ENCODE measurements at places on chromosomes 5 and 9.
A peak's percentile ranks its signal among the peaks of the same experiment; 100 is the strongest.

DNA sequence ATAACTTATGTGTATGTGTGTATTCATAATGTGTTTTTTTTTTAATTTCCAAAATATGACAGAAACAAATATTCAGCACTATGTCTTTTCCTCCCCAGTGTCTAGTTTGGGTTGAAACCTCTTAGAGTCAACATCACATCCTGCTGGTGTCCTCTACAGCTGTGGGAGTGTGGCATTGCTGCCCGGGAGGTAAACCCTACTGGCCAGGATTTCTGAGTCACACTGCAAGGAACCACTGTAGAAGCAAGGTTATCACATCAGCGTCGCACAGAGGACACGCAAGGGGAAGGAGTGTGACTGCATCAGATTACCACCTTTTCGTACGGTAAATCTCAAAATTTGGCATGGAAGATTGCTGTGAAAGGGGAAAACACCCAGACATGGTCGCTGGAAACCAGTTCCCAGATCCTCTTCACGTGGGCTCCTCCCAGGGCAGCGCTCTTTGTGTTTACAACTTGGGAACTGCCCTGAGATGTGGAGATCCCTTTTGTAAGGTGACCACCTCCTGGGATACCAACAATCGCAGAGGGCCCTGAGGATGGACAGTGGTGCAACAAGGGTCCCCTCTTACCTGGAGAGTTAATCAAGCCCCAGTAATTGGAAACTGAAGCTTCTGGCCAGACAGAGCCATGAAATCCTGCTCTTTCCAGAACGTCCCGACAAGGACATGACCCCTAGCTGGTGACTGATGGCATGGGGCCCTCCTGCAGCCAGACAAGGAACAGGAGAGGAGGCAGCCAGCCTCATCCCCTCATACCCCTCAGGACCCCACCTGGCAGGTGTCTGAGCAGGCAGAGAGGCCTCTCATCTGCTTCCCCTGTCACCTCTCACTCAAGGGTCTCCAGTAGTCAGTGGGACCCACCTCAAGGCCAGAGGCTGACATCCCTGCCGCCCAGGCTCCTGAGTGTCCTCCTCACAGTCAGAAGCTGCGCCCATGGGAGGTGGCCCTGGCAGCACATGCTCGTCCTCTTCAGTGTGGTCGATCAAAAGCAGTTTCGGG is 194.7 kb downstream of the MED10 start:
- no peak for DNase-seq

DNA sequence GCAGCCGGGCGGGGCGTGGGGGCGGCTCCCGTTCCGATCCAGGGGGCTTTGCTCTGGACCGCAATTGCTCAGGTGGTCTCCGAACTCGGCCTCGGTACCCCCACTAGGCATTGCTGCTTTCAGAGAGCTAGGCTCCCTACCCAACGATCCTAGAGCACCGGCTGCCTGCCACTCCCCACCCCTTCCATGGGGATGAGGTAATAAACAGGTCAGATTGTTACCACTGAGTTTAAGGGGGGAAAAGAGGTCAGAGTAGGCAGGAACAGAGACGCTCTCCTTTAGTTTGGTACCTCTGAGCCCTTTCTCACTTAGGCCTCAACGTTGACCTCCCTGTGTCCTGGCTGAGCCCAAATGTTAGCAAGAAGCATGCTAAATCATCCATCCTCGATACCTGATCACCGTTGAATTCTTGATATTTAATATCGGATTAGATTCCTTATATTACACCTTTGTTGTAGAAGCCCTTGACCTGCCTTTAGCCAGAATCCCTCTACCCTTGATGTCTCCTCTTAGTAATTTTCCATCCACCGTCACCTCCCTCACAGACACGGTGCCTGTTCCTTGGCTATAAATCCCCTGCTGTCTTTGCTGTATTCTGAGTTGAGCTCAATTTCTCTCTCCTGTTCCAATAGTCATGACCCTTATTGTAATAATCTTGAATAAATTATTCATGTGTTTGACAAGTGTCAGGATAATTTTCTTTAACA is 588 bp upstream of the PLPP1 start:
- no peak for DNase-seq

DNA sequence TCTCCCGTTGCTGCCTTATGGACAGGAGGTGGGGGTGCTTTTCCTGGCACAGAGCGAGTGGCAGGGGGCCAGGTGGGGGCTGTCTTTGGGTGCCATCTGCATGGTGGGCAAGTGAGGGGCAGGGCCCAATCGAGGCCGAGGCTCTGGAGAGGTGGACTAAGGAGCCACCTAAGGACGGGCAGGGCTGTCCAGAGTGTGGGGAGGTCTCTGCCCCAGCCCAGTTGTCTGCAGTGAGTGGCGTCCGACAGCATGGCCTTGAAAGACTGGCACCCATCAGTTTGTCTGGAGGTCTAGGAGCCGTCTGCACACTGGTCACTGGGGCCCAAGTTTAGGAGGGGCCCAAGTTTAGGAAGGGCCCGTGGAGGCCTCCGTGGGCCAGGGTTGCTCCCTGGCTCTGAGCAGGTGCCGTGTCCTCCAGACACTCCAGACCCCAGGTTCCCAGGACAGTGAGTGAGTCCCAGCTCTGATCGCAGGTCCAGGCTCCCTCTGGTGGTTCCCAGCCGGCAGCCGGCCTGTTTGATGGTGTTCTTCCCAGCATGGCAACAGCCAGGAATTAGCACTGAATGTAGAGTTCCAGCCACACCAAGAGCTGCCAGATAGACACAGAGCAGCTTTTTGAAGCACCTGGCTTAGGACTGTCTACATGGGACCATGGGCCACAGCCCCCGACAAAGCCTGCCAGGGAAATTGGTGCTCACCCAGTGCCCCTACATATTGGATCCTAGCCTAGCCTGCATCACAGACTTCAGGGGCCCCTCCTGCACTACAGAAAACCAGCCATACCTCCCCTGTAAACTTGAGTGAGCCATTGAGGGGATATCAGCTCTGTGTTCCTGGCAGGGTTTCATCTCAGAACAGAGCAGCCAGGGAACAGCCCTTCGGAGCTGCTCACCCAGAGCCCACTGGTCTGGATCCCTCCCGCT is 120.9 kb downstream of the WNK2 start:
- DNase-seq = peak; percentile 51

- DNase-seq = no peak
Measured at GRCh38 chr5:9090381-9091026, 455.4 kb downstream of the SEMA5A start.

DNA sequence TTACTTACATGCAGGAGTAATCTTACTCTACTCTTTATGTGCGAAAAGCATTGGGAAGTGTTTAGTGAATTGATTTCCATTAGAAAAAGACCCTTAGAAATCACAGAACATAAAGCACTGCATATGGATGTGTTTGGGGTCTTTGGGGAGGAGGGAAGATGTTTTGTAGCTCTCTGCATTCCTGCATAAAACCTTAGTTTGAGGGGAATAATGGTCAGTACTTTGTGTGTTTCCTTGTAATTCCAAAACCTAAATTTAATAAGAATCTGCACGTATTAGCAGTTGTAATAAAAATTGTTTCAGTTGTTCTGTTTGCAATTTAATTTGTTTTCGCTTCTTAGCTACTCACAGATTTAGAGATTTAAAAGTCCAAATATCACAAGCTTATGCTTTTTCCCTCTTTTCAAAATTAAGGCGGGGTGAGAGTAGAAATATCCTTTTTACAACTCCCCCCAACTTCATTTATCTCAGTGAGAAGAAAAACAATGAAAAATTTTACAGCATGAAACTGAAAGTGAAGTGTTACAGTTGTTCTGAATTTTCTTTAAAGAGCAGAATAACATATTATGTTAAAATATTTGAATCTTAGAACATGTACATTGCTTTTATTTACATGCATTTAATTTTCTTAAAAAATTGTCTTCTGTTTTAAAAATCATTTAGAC is 143.8 kb downstream of the SMARCA2 start:
- no peak for DNase-seq

DNA sequence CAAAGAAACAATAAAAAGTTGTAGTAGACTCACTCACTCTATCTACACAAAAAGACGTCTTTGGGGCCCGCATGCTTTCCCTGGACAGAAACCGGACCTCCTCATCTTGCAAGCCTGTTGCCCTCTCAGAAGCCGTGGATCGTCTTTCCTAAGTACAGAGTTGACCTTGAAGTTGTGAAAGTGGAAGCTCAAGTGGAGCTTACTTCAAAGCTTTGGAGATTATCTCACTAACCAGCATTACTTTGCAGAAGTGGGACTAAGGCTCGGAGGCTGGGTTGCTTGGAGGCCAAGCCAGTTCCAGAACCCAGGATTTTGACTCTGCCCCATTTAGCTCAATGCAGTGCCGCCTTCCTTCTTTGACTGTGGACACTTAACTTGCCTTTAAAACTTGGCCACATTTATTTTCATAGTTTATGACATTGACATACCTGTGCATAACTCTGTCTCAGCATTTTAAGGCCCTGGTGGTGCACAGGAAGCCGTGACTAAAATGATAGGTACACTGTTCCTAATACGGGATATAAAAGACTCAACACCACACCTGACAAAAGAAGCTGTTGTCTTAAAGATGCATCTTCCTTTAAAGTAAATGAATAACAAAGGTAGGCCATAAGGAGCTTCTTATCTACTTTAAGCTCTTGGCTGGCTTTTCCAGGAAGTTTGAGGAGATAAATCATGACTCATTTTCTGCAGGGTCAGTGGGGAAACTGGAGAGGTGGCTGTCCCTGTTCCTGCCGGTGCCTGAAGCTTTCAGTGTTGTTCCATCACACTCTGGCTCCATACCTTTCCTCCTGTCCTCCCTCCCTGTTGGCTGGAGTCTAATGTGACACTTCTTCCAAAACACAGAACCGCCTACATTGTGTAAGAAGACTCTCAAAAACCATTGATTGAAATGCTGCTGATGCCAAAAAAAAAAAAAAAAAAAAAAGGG is 10.7 kb downstream of the SLC25A25 start:
- peak; percentile 66 for DNase-seq

DNA sequence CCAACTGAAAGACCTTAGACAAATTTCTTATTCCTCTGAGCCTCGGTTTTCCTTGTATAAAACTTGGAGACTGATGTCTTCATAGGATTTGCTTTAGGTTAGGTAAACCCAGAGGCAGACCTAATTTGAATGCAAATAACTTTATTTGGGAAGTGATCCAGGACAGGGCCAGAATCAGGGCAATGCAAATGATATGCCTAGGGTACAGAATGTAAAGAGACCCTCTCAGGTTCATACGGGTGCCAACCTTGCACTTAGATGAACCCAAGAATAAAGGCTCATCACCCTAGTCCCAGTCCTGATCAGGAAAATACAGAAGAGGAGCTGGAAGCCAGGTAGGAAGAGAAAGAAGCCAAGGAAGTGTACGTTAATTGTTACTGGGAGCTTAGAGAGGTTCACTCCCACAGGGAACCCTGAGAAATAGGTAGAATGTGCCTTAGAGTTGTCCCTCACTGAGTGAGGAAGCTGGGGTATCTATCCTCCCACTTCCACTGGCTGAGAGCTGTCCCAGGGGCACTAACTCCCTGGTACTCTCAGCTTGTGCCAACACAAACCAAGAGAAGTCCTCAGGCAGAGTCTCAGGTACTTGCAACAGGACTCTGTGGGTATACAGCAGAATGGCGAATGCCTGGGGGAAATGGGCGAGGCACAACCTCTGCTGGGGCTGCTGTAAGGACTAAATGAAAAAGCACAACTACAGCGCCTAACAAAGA is 3.1 kb upstream of the HK3 start:
- DNase-seq = no peak

- no peak for DNase-seq
Measured at GRCh38 chr9:86721843-86722705, 225.2 kb downstream of the GAS1 start.

DNA sequence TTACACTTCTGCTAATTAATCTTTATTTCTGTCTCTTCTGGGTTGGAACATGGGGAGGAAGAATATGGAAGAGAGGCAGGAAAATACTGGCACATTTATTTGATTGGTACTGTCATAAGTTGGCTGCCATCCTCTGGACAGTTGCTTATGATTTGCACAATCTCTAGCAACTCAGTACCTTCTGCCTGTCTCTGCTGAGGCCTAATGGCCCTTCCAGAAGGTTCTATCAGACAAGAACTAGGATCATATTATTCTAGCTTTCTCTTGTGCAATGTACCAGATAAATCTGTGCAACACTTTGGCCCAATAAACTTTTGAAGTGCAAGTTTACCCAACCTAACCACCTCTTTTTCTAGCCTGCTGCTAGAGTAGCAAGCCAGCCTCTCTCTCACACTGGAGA is 335.0 kb downstream of the ARRDC3 start:
- DNase-seq = no peak

DNA sequence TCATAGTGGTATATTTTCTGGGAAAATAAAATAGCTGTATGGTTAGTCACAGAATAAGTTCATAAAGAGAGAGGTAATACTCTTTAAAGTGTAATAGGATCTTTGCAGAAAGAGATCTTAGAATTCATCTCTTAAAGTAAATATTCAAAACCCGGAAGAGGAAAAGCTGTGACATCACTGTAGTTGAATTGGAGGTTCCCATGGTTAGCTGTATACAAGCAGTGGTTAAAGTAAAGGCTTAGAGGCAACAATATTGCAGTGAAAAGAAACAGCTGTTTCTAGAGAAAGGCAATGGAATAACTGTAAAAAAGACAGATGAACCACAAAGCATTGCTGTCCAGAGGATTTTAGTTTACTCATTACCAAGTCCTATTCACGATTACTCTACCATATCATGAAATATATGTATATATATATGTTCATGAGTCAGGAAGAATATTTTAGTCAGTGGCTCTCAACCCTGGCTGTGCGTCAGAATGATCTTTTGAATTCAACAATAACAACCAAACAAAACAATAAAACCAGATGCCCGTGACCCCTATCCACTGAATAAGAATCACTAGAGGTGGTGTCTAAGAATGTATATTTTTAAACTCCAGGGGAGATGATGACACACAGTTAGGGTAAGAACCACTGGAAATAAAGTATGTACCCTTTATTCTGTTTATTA is 4.7 kb downstream of the ERCC6L2 start:
- no peak for DNase-seq

DNA sequence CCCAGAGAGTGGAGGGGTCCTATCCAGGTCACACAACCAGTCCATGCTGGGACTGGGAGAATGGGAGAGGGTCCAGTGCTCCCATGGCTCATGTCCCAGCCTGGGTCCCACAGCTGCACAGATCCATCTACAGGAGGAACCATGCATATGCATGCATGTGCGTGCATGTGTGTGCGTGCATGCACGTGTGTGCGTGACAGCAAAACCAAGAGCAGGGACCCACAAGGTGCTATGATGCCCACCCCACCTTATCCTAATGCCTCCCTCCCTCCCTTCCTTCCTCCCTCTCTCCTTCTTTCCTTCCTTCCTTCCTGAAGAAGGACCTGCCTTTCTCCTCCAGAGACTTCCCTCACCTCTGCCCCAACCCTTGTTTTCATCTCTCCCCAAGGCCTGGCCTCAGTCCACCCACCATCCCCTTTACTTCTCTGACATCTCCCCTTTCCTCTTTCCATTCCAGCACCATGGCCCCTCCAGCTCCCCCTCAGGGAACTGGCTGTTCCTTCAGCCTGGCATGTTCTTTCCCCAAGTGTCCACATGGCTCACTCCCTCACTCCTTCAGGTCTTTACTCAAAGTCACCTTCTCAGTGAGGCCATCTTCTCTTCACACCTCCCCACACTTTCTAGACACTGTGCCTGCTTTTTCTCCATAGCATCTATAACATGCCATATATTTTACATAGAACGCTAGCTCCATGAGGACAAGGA is 21.8 kb downstream of the AQP7 start:
- no peak for DNase-seq

- no peak for DNase-seq
Measured at GRCh38 chr5:78397831-78398230, 37.4 kb downstream of the SCAMP1 start.
